Renal cortex interstitium (tissue), 15 donors: ENCODE measurements at places on chromosomes 1 and 21. TPM values are rescaled to one million over a fixed set of nuclear protein-coding genes. Genes with fewer than 3 reads are reported as not detected.

GRCh38 chr1:181423301-181423918 is 59.9 kb upstream of the CACNA1E start:
- peak; percentile 8 for DNase-seq

DNA sequence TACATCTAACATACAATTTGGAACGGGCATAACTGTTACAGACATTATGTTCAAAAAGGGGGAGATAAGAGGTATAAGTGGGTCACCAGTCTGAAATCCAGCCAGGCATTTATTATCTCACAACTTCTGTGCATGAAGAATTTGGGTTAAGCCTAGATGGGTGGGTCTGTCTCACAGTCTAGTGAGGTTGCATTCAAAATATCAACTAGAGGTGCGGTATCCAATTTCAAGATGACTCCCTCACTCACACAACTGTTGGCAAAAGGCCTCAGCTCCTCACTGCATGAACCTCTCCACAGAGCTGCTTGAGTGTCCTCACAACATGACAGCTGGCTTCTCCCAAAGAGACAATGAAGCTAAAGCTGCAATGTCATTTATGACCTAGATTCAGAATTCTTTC is 4.7 kb downstream of the AUNIP start:
- DNase-seq, result no peak

GRCh38 chr1:208198236-208198635 is 45.9 kb downstream of the PLXNA2 start:
- no peak for DNase-seq

GRCh38 chr1:66494482-66494881 is 39.5 kb upstream of the SGIP1 start:
- DNase-seq, result no peak

- no peak for DNase-seq
Measured at GRCh38 chr1:151982300-151983005, 11.2 kb downstream of the S100A10 start.

DNA sequence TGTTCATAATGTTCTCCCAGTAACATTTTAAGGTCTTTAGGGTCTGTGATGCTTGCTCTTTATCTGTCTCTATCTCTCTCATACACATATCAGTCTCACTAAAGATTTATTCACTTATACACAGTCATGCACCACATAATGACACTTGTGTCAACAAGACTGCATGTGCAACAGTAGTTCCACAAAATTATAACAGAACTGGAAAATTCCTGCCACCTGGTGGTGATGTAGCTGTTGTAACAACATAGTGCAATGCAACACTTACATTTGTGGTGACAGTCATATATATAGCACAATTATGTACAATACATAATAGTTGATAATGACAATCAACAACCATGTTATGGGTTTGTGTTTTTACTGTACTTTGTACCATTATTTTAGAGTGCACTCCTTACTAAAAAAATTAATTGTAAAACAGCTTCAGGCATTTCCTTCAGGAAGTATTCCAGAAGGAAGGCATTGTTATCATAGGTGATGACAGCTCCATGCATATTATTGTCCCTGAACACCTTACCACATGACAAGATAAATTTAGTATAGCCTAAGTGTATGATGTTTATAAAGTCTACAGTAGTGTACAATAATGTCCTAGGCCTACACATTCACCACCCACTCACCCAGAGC is 8.1 kb downstream of the TDRD5 start:
- no peak for DNase-seq

- no peak for DNase-seq
Measured at GRCh38 chr1:106785176-106785575, 271.3 kb upstream of the PRMT6 start.

DNA sequence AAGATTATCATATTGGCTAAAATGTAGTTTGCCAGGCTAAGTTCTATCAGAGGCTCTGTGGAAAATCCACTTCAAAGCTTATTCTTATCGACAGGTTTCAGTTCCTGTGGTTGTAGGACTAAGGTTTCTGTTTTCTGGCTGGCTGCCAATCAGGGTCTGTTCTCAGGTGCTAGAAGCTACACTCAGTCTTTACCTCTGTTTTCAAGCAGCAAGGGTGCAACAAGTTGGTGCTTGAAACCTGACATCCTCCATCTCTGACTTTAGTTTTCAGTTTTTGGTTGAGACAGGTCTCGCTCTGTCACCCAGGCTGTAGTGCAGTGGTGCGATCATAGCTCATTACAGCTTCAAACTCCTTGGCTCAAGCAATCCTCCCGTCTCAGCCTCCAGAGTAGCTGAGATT is 15.3 kb upstream of the TMCO2 start:
- no peak for DNase-seq

GRCh38 chr1:154733621-154734020 is 125.6 kb upstream of the ADAR start:
- no peak for DNase-seq

DNA sequence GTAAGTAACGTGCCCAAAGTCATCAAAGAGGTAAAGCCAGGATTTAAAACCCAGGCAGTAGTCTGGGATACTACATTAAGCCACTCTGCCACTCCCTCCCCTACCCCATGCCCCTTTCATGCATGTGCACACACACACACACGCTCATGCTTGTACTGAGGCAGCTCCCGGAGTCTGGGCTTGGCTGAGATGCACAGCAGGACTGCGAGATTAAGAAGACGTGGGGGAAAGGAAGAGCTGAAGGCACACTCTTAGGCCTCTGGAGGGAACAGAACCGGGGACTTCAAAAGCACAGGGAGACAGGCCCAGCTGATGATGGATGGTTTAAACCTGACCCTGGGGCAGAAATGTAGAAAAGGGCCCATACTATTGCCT is 98.3 kb downstream of the GLIS1 start:
- no peak for DNase-seq

DNA sequence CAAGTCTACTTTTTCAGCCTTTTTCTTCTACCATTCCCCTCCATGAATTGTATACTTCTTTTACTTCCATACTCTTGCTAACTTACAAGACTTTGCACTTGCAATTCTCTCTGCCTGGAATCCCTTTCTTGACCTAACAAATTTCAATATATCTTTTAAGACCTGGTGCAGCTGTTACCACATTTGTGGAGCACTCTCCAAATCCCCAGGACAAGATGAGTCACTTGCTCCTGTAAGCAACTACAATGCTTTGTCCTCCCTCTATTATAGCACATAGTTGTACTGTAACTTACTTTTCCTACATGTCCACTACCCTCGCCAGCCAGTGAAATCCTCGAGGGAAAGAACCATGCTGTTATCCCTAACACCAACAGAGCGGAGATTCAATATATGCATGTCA is 43.1 kb downstream of the WARS2 start:
- DNase-seq, result no peak

GRCh38 chr1:25675729-25676476 is 59.3 kb downstream of the MAN1C1 start:
- DNase-seq, result no peak

DNA sequence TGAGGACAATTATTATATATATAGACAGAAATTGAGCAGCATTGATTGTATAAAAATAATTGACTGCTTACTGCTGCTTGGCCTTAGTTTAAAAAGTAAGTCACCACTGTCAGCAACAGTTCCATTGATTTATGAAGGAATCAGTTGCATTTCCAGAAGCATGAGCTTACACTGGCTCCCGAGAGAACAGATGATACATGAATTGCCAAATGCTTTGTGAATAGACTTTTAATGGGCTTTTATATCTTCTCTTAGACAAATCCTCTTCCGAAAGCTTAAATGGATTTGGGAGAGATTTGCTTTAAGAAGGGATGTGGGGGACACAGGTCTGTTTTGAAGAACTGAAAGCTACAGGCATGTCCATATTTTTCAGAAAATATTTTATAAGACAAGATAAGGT is 7.5 kb downstream of the FHAD1 start:
- no peak for DNase-seq

DNA sequence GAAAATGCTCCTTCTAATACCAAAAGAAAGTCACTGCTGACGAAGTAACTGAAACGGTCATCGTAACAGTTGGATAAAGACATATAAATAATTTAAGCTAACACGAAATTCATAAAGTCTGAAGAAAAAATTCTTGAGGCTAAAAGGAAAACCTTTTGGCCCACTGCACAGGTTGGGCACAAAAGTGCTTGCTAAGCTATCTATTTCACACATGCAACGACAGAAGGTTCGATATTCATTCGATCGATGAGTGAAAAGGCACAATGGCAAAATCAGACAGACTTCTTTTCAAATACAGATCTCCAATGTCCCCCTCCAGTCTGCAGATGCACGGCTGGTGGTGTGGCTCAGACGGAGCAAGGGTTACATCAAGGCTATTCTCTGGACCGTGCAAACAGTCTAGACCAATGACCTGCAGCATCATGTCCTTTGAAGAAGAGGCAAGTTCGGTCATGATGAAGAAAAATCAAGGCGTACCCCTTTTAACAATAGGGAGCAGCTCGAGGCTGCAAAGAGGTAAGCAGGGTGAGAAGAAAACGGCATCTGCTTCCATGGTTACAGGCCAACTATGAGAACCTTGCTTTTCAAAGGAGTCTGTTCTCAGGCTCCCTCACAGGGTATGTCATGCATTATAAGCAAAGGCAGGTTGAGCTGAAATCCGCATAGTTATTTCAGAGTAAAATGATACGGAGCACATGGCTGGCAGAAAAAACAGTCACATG is 579.6 kb downstream of the USP25 start:
- DNase-seq, result no peak

- no peak for DNase-seq
Measured at GRCh38 chr1:169946206-169946605, 52.5 kb upstream of the SCYL3 start.

- DNase-seq, result no peak
Measured at GRCh38 chr1:53567851-53568250, 108.7 kb downstream of the DMRTB1 start.

DNA sequence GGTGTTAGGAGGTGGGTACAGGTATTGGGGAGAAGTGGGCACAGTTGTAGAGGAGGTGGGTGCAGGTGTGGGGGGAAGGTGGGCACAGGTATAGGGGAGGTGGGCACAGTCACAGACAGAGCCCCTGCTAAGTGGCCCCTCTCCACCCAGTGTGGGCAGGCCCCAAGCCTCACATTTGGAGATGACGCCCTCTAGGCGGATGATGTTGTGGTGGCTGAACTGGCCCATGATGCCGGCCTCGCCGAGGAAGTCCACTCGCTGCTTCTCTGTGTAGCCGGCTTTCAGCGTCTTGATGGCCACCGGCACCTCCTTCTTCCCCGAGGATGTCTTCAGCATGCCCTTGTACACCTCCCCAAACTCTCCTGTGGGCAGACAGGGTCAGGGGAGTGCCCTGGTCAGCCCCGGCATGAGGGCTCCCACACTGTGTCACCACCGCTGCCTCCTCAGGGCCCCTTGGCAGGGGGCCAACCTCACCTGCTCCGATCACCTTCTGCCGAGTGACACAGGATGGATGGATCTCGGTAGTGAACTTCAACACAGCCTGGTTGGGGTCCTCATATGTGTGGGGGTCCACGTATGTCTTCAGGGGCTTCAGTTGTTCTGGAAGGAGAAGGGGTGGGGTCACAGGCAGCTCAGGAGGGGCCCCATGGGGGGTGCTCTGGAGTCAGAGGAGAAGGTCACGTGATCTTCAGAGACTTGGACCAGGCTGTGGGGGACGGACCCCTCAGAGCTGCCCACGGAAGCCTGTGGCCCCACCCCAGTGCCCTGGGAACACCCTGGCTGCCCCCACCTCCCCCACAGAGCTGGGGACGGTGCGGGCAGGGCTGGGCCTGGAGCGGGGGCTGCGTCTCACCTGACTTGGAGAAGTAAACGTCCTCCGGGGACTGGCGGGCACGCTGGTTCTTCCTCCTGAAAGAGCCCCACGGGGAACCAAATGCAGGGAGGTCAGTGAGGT is 22.6 kb downstream of the EPHA2 start:
- DNase-seq, result no peak

DNA sequence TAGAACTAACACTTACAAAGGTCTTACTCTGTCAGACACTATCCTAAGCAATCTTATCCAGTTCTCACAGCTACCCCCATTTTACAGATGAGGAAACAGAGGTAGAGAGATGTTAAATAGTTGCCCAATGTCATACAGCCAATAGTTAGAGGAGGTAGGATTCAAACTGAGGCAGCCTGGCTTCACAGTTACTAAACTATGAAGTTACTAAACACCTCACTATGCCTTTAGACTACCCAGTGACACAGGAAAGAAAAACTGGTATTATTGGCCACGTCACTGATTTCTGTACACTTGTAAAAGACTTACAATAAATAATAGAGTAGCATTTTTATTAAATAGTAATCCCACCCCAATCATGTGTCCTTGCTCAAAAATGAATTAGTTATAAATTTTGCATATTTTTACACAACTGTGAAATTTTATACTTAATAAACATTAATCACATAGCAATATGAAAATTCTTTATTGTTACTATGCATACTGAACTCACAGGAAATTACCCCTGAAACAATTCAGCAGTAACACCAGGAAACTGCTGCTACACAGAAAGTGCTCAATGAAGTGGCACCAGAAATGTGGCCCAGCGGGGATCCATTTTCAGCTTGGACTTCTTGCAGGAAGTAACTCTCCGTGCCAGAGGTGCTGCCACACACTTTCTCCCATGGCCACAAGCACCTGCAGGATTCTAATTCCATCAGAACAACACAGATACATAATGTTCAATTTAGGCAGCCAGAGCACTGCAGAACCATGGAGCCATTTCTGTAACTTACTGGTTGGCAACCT is 69.4 kb downstream of the VAV3 start:
- DNase-seq, result no peak

DNA sequence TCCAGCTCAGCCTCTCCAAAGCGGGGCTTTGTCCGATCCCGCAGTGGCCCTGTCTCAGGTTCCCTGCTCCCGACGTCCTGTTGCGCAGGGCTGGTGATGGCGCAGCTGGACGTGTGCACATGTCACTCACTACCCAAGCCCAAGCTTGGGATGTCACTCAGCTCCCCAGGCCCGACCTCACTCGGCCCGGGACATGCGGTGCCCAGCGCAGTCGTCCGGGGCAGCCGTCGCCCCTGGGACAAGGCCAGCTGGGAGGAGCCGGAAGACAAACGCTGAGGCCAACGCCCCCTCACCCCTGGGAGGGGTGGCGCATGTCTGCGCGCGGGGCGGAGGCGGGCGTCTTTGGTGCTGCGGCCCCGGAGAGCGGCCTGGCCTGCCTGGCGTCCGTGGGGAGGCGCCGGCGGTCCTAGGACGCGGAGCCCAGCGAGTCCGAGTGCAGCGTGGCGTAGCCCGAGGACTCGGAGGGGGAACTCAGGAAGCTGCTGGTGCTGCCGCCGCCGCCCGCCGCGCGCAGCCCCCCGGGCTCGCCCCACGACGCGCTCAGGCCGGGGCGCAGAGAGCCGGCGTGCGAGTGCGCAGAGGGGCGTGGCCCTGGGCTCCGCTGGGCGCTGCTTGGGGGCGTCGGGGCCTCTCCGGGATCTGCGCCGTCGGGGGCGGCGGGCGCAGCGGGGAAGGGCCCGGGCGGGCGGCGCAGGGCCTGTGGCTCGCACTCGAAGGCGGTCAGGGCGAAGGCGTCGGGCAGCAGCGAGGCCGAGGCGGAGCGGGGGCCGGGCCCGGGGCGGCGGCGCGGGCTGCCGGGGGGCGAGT is 5.2 kb downstream of the HES3 start:
- DNase-seq, result no peak

The LRRC71 gene
- 0.63 TPM for polyA plus RNA-seq

The DCST1 gene
- polyA plus RNA-seq, result 0.61 TPM

The GNG4 gene
- 4.5 TPM for polyA plus RNA-seq

The PCP4 gene
- 13.7 TPM for polyA plus RNA-seq

The ISG20L2 gene
- polyA plus RNA-seq, result 41.3 TPM

The KCNA2 gene
- 0.36 TPM for polyA plus RNA-seq

The NKAIN1 gene
- 4.8 TPM for polyA plus RNA-seq

The DCLRE1B gene
- polyA plus RNA-seq, result 11.3 TPM

The DNASE2B gene
- polyA plus RNA-seq, result 0.18 TPM

The CFHR5 gene
- polyA plus RNA-seq, result not detected

The CELA3A gene
- not detected for polyA plus RNA-seq

The LDLRAD1 gene
- polyA plus RNA-seq, result 0.07 TPM
